ENCODE measurements at places on chromosomes 7 and 10.

- peak; percentile 76 for DNase-seq
Measured at GRCh38 chr7:131112431-131112830, 215.2 kb upstream of the MKLN1 start.

DNA sequence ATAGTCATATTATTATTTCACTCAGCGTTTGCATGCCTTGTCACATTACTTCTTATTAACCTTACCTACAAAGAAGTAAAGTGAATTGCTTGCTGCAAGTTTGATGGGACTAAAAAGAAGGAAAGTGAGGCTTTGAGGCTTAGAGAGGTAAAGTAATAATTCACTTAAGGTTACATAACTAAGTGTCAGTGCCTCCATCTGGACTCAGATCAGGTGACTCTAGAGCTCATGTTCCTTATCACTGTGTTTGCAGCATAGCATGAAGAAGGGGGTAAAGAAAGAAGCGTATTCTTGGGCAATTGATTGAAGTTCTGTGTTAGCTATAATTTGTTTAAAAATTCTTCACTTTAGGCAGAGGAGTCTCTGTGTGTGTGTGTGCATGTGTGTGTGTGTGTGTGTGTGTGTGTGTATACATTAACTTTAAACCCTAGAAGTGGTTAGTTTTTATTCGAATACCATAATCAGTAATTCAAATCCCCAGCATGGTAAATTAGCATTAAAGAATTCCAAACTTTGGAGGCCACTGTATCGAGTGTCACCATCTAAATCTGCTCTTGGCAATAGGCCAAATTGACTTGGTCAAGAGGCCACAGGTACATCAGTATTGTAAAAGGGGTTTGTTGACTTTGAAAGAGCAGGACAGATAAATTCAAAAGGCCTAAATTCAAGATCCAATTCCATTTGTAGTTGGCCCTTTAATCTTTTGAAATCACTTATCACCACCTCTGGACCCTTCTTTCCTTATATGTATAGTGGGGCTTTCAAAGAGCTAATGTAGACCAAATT lies 2.2 kb upstream of the PON3 start:
- DNase-seq: no peak

GRCh38 chr7:102044984-102045673 lies 227.7 kb downstream of the CUX1 start:
- DNase-seq: peak; percentile 71

DNA sequence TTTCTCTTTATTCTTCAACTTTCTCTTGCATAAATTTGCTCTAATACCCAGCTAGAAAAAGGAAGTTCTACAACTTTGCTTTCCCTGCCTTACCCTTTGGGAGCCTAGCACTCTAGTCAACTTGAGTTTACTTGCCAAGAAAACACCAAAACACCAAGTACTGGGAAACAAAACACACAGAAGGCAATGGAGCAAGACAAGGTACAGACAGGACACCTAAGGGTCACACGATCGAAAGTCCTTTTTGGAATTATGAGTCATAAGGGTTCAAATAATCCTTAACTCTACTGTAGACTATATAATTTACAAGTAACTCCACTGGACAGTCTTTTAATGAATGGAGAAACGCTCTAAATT lies 42.6 kb upstream of the ANAPC16 start:
- peak; percentile 63 for DNase-seq

- no peak for DNase-seq
Measured at GRCh38 chr10:104247513-104248146, 7.1 kb upstream of the GSTO1 start.

- no peak for DNase-seq
Measured at GRCh38 chr7:51219261-51219988, 97.2 kb downstream of the COBL start.

- DNase-seq: no peak
Measured at GRCh38 chr10:128051548-128051947, 74.7 kb downstream of the MKI67 start.
